ENCODE measurements at places on chromosomes 11 and 22.

GRCh38 chr11:44305026-44305469 lies 4.9 kb downstream of the ALX4 start:
- no peak for DNase-seq

- no peak for DNase-seq
Measured at GRCh38 chr22:17213976-17214375, 5.3 kb downstream of the ADA2 start.

- no peak for DNase-seq
Measured at GRCh38 chr11:46279126-46280099, 2.0 kb downstream of the CREB3L1 start.

GRCh38 chr11:97961431-97961830 lies 1059.3 kb upstream of the CNTN5 start:
- no peak for DNase-seq

DNA sequence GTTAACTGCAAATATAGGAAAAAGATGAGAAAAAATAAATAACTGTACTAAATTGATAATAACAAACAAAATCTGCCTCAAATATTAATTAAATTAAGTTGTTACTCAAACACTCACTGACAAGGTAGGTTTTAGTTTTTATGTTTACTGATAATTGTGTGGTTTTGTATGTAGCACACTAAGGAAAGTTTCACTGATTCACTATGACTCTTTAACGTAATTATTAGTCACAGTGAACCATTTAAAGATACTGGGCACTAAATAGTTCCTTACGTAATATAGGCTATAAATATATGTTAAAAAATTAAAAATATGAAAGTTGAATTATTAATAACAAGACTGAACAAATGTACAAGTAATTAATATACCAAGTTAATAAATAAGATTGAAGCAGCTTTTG lies 2330.0 kb upstream of the RAG2 start:
- DNase-seq = no peak

DNA sequence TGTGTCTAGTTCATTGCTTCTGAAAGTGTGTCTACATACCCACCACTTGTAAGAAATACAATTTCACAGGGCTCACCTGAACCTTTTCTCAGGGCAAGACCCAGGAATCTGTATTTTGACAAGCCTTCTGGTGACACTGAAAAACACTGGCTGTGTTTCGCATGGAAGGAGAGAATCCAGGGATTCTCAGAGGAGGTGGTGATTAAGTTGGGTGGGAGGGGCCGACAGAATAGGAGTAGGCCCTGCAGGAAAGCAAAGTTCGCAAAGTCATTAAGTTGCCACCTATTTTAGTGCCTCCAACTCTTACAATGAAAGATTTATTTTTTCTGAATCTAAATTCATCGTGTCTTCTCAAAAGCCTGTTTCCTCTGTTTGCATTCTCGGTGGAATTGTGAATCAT lies 186.8 kb downstream of the FAT3 start:
- no peak for DNase-seq

DNA sequence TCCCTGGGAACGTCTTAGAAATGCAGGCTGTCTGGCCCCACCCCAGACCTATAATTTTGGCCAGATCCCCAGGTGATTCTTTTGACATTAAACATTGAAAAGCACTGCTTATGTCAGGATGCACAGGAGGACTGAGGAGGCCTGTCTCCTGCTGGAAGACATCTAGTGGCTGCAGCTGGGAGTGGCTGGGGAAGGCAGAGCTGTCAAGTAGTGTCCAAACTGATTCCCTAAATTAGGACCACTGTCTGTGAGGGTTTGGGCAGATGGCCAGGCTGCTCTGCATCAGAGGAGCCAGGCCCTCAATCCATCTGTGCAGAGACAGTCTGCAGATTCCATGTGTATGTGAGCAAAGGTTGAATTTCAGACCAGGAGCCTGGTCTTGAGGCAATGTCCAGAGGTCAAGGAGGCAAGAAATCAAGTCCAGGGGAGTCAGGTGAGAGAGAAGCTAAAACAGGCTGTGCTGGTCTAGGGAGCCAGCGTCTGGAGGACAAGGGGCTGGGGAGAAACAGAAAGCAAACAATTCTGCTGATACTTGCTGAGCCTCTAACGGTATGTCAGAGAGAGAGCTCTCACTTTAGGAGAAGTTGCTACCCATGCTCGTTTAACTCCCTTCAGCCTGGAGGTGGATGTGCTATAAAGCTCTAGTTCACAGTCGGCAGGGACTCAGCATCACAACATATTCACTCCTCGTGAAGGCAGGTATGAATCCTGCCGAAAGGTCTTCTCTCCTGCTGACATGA lies 15.3 kb upstream of the SYTL2 start:
- no peak for DNase-seq

GRCh38 chr11:650482-650881 lies 13.4 kb downstream of the DRD4 start:
- DNase-seq = no peak

DNA sequence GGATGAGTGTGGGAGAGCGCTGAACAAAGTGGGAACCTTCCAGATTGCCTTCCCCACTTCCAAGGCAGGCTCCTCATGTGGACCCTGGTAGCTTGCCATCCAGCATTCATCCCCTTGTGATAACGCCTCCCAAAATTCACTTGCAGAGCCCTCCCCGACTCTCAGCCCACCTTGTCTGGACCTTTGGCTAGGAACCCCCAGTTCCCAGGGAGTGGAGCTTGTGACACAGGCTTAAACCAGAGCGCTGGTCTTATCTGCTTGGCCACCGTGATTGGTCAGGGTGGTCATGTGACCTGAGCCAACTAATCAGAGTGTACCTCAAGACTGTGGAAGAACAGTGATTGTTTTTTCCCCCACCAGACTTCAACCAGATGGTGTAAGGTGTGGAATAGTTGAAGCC lies 9.6 kb upstream of the SLC35C1 start:
- no peak for DNase-seq

- DNase-seq = no peak
Measured at GRCh38 chr11:8811571-8811970, 99.4 kb upstream of the AKIP1 start.

- DNase-seq = peak; percentile 22
Measured at GRCh38 chr11:70159627-70160570, 43.2 kb upstream of the FADD start.

DNA sequence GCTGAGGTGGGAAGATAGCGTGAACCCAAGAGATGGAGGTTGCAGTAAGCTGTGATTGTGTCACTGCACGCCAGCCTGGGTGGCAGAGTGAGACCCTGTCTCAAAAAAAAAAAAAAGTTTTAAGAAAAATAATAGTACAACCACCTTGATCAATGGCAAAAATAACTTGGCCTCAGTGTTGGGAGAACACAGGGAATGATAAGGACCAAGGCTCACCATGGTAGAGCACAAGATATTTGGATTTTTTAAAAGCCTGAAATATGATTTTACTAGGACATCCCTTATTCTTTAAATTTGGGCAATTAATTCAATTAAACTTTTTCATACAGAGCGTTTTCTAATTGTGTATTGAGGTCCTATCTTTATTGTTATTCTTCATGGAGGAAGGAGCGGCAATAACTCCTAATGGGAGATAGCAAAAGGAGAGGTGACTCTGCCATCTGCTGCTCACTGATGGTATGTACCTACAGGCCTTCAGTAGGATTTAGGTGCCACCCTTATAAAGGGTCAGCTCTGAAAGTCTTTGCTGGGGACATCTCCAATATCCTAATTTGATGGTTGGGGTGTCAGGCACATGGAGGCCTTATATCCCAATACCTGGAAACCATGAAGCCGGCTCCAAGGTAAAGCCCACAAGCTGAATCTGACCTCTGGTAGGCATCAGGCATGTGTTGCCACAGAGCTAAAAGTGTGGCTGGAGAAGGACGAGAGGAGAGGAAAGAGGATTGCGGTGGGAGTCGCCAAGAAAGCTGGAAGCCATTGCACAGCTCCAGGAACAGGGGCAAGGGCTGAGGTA lies 21.9 kb upstream of the POLD3 start:
- no peak for DNase-seq
